ENCODE measurements at places on chromosomes 2 and 18. TPM values are rescaled to one million over a fixed set of nuclear protein-coding genes. Genes with fewer than 3 reads are reported as not detected.

The CENPA gene
- 22.8 TPM for total RNA-seq

The CD207 gene
- total RNA-seq, result not detected

The SH3RF3 gene
- total RNA-seq, result 1.8 TPM

The GAREM2 gene
- 8.1 TPM for total RNA-seq

The OTOS gene
- not detected for total RNA-seq

The AOX1 gene
- total RNA-seq, result 8.8 TPM

The RND3 gene
- 9.4 TPM for total RNA-seq

The COLEC12 gene
- total RNA-seq, result 88.8 TPM

The B3GNT7 gene
- total RNA-seq, result 33.2 TPM

The ABCB11 gene
- 0.04 TPM for total RNA-seq

The PLGLB1 gene
- total RNA-seq, result not detected

The HOXD9 gene
- 0.94 TPM for total RNA-seq

The ZNF513 gene
- 36.6 TPM for total RNA-seq

The SERPINB13 gene
- total RNA-seq, result not detected

The TEKT4 gene
- total RNA-seq, result not detected

The CFAP65 gene
- 1.3 TPM for total RNA-seq

The DNAJC5G gene
- 0.45 TPM for total RNA-seq

The PDCD1 gene
- total RNA-seq, result 0.23 TPM
